NAMALWA (cell line): ENCODE measurements at places on chromosomes 1 and 21.

DNA sequence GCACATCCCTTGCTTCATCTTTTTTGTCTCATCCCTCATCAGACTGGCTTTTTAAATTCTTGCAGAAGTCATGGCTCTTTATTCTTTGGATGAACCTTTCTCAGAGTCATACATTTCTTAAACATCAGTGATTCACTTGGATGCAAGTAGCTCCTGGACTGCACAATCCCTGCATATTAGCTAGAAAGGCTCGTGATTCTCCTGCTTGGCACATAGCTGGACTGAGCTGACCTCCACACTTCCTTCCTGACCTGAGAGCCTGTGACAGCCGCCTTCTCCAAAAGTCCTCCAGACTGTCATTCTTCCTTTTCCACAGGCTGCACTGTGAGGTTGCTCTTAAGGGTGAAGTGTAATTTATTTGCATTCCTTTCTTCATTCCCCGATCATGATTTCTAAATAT is 109.4 kb downstream of the RGL1 start:
- no peak for DNase-seq

- DNase-seq, result no peak
Measured at GRCh38 chr1:228304766-228305395, 97.0 kb downstream of the OBSCN start.

GRCh38 chr21:34266351-34266750 is 97.5 kb upstream of the KCNE2 start:
- DNase-seq, result no peak

- no peak for DNase-seq
Measured at GRCh38 chr1:215458562-215458961, 108.5 kb upstream of the KCTD3 start.

GRCh38 chr21:40686526-40686925 is 160.4 kb downstream of the DSCAM start:
- DNase-seq, result no peak

- no peak for DNase-seq
Measured at GRCh38 chr1:167685844-167686243, 35.9 kb upstream of the MPZL1 start.

DNA sequence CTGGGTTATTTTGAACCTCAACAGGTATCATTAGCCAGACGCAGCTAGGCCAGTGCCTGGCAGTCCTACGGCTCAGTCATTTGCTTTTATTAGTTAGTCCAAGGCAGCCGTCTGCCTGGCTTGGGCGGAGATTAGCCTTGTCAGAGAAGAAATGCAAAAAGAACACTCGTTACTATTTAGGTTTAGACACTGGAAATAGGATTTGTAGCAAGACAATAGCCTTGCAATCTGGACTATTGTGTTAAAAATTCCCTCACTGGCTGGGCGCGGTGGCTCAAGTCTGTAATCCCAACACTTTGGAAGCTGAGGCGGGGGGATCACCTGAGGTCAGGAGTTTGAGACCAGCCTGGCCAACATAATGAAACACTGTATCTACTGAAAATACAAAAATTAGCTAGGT is 11.0 kb upstream of the PRKCZ start:
- no peak for DNase-seq

DNA sequence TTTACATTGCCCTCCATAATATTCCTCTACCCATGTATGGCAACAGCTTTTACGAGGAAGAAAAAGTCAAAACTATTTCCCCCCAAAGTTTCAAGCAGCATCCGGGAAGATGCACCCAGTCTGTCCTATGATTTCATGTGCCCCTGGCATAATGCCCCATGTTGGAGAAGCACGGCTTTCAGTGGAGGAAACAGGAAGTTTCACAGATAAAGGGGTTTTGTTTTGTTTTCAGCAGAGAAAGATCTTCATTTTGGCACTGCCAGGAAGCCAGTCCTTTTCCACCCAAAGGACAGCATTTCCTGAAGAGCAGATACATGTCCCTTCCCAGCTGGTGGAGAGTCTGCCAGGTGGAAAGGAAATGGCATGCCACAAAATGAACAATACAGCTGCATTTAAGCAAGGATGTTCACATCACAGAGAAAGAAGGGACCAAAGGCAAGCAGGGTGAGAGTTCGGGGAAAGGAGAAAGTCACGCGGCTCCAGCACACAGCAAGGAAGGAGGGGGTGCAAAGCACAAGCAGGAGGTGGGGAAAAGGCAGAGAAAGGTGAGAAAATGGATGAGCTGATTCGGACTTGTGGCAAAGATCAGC is 95.3 kb upstream of the HIVEP3 start:
- DNase-seq, result no peak

DNA sequence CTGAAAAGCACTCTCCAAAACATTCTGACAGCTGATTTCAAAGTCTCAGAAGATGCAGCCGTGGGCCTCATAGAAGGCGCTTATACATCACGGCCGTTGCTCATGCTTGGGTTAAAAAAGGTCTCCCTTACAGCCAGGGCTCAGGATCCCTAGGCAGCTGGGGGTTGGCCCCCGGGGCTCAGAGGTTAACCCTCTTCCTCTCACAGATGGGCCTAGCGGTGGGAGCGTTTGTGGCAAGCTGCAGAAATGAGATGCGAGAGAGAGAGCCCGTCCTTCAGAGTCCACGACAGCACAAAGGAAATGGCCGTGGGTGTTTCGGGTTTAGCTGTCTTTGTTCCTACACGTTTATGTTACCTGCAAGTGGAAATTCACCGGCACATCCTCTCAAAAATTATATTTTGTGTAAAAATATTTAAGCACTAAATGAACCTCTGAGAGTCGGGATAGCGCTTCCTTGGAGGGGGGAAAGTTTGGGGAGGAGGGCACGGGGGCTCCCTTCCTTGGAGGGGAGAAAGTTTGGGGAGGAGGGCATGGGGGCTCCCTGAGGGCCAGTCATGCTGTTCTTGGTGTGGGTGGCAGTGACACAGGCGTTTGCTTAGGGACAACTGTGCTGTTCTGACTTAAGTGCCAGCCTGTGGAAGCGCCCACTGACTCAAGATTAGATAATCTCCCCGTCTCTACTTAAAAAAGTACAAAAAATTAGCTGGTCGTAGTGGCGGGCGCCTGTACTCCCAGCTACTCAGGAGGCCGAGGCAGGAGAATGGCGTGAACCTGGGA is 20.5 kb upstream of the PRDM15 start:
- no peak for DNase-seq

- DNase-seq, result no peak
Measured at GRCh38 chr21:36035381-36035791, 24.9 kb downstream of the SETD4 start.

- no peak for DNase-seq
Measured at GRCh38 chr21:25776440-25776839, 41.7 kb downstream of the GABPA start.

DNA sequence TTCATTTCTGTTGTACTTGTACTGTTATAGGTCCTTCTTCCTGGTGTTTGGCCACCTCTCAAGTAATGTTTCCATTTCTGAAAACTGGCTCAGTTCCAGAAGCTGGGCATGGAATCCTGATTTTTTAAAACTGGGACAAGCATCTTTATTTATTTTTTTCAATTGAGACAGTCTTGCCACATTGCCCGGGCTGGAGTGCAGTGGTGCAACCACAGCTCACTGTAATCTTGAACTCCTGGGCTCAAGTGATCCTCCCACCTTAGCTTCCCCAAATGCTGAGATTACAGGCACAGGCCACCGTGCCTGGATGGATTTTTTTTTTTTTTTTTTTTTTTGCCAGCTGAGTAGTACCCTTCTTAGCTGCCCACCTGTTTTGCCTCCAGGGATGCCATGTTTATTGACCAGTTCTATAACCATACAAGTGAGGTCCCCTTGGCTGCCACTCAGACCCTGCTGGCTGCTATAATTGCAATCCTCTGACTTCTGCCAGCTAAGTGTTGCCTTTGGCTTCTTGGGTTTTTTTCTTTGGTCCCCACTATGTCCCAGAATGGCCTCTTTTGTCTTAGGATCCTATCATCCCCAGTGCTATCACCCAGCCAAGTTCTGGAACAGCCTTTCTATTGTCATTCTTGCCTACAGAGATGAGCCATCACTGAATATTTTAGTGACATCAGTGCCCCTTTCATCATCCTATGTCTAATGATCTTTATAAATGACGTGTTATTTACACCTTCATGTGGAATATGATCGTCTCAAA is 3.9 kb upstream of the DIP2A start:
- no peak for DNase-seq

GRCh38 chr1:246978281-246978680 is 29.6 kb downstream of the ZNF695 start:
- no peak for DNase-seq

DNA sequence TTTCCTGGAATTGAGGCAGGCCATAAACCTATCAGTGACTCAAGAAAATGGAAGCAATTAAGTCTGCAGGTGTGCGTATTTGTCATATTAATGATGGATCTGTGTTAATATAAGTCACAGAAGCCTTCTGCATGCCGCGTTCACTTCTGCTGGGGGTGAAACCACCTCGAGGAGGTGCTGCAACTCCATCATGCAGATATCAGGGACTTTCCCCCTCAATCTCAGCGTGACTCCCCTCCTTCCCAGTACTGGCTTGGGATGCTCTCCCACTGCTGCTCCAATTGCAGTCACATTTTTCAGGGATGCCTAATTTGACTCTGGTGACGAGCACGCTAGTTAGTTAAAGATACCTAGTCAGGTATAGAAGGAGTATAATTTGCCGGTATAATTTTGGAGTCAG is 87.5 kb downstream of the ASTN1 start:
- no peak for DNase-seq

DNA sequence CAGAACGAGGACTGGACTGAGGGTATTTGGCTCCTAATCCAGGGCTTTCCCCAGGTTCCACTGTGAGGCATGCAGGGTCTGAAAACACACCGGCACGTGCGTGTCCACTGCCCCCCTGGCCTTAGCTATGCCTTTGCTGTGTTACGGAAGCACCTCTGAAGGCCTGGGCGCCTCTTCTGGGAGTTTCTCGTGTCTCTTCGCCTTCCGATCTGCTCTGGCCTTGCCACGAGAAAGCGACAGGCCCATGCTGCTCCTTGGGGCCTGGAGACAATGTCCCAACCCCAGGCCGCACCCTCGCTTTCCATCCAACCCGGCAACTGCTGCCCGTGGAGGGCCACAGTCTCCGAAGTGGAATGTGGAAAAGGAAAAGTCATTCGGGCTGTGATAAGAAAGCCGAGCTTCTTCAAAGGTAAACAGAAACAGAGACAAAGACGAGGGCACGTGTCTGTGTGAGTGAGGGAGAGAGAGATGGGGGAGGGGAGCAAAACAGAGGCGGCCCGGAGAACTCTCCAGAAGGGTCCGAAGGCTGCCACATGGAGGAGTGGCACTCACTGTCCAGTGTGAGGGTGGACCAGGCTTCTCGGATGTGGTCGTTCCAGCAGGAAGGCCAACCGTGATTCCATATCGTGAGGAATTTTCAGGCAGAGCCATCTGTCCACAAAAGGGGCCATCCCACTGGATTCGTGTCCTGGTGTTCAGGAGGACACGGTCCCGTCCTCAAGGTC is 3.4 kb upstream of the UMODL1 start:
- DNase-seq, result no peak

DNA sequence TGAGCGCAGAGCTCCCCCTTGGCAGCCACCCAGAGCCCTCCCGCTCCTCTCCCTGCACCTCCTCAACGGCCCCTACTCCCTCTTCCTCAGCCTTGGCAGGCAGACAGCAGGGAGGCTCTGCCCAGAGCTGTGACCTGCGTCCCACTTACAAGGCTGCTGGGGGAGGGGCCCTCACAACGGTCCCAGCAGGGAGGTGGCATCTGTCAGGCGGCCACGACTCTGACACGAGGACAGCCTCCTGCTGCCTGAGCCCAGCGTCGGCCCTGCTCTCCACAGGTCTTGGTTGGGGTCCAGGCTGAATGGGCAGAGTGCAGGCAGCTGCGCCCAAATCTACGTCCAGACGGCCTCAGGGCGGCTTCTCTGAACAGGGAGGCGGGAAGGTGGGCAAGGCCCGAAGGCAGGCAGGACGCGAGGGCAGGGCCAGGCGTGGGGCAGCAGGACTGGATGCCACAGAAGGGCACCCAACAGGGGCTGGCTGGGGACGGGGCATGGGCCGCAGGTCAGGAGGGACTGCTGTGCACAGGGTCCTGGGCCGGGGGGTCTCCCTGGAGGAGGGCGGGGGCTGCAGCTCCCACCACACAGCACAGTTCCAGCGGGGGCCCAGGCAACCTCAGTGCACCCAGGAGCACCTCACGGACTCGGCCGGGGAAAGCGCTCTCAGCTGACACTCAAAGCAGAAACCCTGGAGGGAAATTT is 7.5 kb downstream of the SLC19A1 start:
- no peak for DNase-seq

GRCh38 chr1:16248007-16248436 is 11.0 kb upstream of the CPLANE2 start:
- DNase-seq, result no peak

GRCh38 chr1:87231703-87232367 is 96.8 kb upstream of the LMO4 start:
- no peak for DNase-seq

- peak; percentile 37 for DNase-seq
Measured at GRCh38 chr21:23160914-23161313, 2162.7 kb downstream of the NCAM2 start.

DNA sequence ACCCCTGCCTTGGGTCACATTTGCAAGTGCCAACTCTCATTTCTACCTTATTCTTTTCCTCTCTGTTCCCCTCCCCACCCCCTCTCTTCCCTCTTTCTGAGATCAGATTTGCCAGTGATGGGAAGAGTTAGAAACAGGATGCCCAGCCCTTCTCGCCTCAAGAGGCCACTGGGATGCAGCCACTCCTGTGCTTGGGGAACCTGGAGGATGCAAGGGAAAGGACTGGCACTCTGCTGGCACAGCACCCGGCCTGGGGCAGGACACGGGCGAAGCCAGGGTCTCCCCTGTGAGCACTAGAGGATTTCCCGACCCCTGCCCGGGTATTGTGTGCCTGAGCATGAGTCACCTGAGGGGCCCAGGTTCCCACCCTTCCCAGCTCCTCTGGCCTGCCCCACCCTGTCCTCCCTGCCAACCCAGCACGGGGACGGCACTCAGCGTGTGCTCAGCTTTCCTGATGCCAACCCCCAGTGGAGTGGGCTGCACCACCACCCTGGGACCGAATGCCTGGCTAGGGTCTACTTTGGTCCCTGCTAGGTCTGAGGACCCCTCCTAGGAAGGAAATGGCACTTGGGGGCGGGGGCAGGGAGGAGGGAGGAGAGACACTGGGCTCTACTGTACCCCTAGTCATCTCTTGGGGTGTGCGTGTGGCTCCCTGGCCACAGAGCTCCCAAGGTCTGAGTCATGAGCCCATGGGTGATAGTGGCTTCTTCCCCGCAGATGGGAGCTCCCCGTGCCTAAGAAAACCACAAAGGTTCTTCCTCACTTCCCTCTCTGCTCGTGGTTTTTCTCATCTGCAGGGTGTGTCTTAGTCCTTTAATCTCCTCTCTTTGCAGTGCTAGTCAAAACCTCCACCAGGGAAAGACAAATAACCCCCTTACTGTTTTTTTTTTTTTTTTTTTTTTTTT is 12.4 kb downstream of the LMNA start:
- peak; percentile 67 for DNase-seq

- DNase-seq, result peak; percentile 84
Measured at GRCh38 chr1:203216274-203217138, 13.0 kb downstream of the CHIT1 start.
